ENCODE measurements at places on chromosomes 16 and 17.
A peak's percentile ranks its signal among the peaks of the same experiment; 100 is the strongest.

DNA sequence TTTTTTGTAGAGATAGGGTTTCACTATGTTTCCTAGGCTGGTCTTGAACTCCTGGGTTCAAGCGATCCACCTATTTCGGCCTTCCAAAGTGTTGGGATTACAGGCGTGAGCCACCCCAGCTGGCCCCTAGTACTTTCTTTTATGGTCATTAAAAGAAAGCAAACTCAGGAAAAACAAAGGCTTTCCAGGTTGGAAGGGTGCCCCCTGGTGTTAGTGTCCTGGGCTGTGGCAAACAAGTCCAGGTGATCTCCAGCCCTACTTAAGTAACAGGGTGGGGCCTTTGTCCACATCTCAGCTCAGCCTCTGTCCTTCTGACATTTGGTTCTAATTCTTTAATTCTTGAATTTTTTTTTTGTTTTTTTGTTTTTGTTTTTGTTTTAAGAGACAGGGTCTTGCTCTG lies 6.9 kb downstream of the IGFBP4 start:
- peak; percentile 85 for DNase-seq

- DNase-seq = no peak
Measured at GRCh38 chr16:57608462-57609113, 19.8 kb upstream of the ADGRG1 start.

DNA sequence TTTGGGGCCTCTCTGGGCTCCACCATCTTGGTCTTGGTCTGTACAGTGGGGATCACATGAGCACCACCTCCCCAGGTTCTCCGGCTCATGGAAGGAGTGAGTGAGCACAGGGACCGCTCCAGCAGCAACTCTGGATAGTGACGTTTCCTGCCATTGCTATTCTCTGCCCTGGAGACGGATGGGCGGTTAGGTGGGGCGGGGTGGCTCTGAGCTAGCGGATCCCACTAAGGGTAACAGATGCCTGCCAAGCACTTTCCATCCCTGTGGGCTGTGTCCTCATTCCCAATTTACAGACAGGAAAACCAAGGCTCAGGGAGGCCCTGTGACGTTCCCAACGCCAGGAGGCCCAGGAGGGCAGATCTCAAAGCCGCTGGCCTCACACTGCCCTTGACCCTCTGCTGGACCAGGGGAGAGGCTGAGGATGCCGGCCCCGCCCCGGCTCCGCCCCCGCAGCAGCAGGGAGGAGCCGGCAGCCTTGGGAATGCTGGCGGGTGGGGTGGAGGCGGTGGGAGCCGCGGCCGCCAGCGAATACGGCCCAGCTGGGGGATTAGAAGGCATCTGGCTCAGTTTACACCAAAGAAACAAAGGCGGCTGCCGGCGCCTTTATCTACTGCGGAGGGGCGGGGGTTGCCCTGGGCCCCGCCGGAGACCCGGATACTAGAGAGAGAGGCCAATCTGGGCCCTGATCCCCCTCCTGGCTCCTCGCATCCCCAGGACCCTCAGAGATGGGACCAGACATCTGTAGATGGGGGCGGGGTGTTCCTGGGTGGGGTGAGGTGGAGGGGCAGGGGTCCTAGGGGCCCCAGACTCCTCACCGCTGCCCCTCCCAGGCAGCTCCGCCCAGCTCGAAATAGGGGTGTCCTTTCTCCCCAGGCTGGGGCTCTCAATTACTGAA lies 122.3 kb upstream of the CIBAR2 start:
- DNase-seq = peak; percentile 97

DNA sequence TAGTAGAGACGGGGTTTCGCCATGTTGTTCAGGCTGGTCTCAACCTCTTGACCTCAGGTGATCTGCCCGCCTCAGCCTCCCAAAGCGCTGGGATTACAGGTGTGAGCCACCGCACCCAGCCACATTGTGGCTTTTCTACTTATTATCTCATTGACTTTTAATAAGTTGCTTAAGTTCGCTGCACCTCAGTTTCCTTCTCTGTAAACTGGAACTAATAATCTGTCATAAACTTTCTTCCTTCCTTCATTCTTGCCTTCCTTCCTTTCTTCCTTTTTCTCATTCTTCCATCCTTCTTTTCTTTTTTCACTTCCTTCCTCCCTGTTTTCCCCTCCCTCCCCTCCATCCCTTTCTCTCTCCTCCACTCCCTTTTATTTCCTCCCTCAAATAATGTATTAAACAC lies 192.2 kb downstream of the MAF start:
- DNase-seq = no peak

DNA sequence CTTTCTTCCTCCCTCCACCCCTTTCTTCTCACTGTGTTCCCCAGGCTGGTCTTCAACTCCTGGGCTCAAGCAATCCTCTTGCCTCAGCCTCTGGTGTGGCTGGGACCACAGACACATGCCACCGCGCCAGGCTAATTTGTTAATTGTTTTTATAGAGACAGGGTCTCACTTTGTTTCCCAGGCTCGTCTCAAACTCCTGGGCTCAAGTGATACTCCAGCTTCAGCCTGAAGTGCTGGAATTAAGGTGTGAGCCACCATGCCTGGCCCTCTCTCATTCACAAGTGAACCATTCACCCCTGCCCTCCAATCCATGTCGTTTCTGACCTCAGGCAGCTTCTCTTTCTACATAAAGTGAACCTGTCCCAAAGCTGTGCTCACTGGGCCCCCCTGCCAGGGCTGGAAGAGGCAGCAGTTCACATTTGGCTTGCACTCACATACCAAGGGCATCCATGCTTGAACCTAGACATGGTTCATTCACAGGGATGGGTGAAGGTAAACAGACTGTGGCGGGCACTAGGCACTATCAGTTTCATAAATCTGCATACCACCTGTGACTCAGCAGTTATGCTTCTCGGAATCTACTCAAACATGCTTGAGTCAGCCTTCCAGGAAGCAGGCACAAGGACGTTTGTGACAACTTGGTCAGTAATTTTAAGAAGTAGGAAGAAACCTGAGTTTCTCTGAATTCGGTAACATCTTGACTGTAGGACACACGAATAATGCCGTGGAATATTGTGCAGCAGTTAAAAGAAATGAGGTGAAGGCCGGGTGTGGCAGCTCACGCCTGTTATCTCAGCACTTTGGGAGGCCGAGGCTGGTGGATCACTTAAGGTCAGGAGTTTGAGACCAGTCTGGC lies 6.0 kb upstream of the RNF213 start:
- DNase-seq = no peak

GRCh38 chr16:30644334-30644830 lies 6.4 kb upstream of the PRR14 start:
- DNase-seq = no peak

GRCh38 chr16:69048328-69049120 lies 56.9 kb upstream of the HAS3 start:
- DNase-seq = no peak

DNA sequence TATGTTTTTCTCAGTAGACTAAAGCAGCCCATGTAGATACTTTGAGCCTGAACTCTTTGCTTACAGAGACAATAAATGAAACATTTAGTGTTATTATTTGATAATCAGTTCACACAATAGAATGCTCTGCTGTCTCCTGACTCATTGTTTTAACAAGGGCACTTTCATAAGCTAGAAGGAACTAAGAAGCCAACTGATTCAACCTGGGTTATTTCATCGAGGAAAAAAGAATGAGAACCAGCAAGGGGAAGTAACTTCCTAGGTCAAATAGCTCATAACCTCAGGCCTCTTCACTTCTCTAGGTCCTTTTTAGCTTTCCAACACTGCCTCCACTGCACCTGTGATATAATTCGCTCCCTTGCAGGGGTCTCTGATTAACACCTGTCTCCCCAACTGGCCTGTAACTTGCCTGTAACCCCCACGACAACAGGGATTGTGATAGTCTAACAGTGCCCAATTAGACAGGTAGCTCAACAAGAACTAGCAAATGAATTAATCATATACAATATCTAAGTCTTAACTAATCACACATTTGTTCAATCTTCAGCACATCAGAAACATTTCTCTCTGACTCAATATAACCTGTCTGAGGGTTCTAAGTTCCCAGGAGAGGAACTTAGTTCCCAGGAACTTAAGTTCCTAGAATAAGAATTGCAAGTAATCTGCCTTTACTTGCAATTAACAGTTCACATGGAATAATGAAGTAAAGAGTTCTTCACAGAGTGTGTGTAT lies 34.8 kb downstream of the RFFL start:
- DNase-seq = no peak

GRCh38 chr16:11412965-11413887 lies 68.0 kb downstream of the RMI2 start:
- no peak for DNase-seq

Data from GM23338 (cell line).